A549 treated with DMSO at 1 μM for 4 hours (cell line): ENCODE measurements at places on chromosomes 4 and X. TPM values are rescaled to one million over a fixed set of nuclear protein-coding genes. Genes with fewer than 3 reads are reported as not detected.

The CYTL1 gene
- total RNA-seq = not detected in 5 replicates

The TLR7 gene
- total RNA-seq = 0.04 TPM in 1 of 5 replicates, not detected in the others

The ABLIM2 gene
- 0.39 to 0.80 TPM (median 0.50 TPM) in 5 replicates for total RNA-seq

The BMP2K gene
- total RNA-seq = 8.8 to 13.2 TPM (median 12.2 TPM) in 5 replicates

The MEPE gene
- not detected in 5 replicates for total RNA-seq

The ITGB1BP2 gene
- 0.81 to 1.2 TPM (median 1.1 TPM) in 5 replicates for total RNA-seq

The CXCR3 gene
- total RNA-seq = 0.13 TPM in 2 of 5 replicates, not detected in the others

The CT45A5 gene
- 0.08 to 0.19 TPM in 2 of 5 replicates, not detected in the others for total RNA-seq

The MSANTD1 gene
- total RNA-seq = 0.15 to 0.18 TPM (median 0.16 TPM) in 4 of 5 replicates, not detected in the other

The CNKSR2 gene
- total RNA-seq = 2.4 to 3.7 TPM (median 3.1 TPM) in 5 replicates

The DDX3X gene
- 166 to 273 TPM (median 222 TPM) in 5 replicates for total RNA-seq

The CCNA2 gene
- 43.5 to 55.0 TPM (median 51.9 TPM) in 5 replicates for total RNA-seq

The ADGRA3 gene
- 20.3 to 26.7 TPM (median 25.3 TPM) in 5 replicates for total RNA-seq

The GLRB gene
- total RNA-seq = 0.75 to 0.95 TPM (median 0.88 TPM) in 5 replicates

The RIBC1 gene
- 0.57 to 0.88 TPM (median 0.74 TPM) in 5 replicates for total RNA-seq

The HSPA4L gene
- 8.3 to 11.6 TPM (median 10.3 TPM) in 5 replicates for total RNA-seq

The KLB gene
- total RNA-seq = 0.10 to 0.16 TPM (median 0.13 TPM) in 5 replicates

The PAGE4 gene
- not detected in 5 replicates for total RNA-seq

The ERAS gene
- 0.06 to 0.17 TPM (median 0.13 TPM) in 3 of 5 replicates, not detected in the others for total RNA-seq

The TRPC3 gene
- total RNA-seq = 0.04 to 0.07 TPM in 2 of 5 replicates, not detected in the others

The HSD17B13 gene
- 0.05 to 0.07 TPM (median 0.05 TPM) in 3 of 5 replicates, not detected in the others for total RNA-seq

The IGFBP7 gene
- total RNA-seq = 180 to 323 TPM (median 220 TPM) in 5 replicates

The IL2 gene
- total RNA-seq = not detected in 5 replicates

The TEX13C gene
- 0.01 TPM in 1 of 5 replicates, not detected in the others for total RNA-seq

The PGRMC1 gene
- total RNA-seq = 148 to 178 TPM (median 162 TPM) in 5 replicates

The KLF8 gene
- total RNA-seq = 0.03 TPM in 1 of 5 replicates, not detected in the others

The VSIG4 gene
- total RNA-seq = not detected in 5 replicates

The NPY2R gene
- 0.02 to 0.08 TPM (median 0.08 TPM) in 4 of 5 replicates, not detected in the other for total RNA-seq

The CSTF2 gene
- 32.9 to 35.6 TPM (median 34.1 TPM) in 5 replicates for total RNA-seq

The KIAA1210 gene
- 0.01 TPM in 1 of 5 replicates, not detected in the others for total RNA-seq

The FRMD7 gene
- total RNA-seq = not detected in 5 replicates

The SFRP2 gene
- not detected in 5 replicates for total RNA-seq

The TMSB15A gene
- total RNA-seq = 0.15 to 1.1 TPM (median 0.71 TPM) in 5 replicates

The TEX13B gene
- total RNA-seq = not detected in 5 replicates

The LDB2 gene
- total RNA-seq = not detected in 5 replicates

The MAGEE2 gene
- total RNA-seq = not detected in 5 replicates

The RTL3 gene
- total RNA-seq = 0.06 TPM in 1 of 5 replicates, not detected in the others

The CD38 gene
- 8.4 to 12.4 TPM (median 9.5 TPM) in 5 replicates for total RNA-seq

The CXCL11 gene
- total RNA-seq = 0.10 to 0.30 TPM (median 0.21 TPM) in 4 of 5 replicates, not detected in the other

The STATH gene
- not detected in 5 replicates for total RNA-seq

The CENPVL1 gene
- total RNA-seq = not detected in 5 replicates
